ENCODE measurements at places on chromosomes 5 and 9. TPM values are rescaled to one million over a fixed set of nuclear protein-coding genes. Genes with fewer than 3 reads are reported as not detected.

Gene SYK
- total RNA-seq, result 81.8 TPM

Gene GCNT4
- 0.94 TPM for total RNA-seq

GRCh38 chr5:31469886-31470285, 62.0 kb downstream of the DROSHA start:
- DNase-seq, result no peak
- H3K27me3 ChIP-seq, result no peaks in the 10 kb centered on the region

DNA sequence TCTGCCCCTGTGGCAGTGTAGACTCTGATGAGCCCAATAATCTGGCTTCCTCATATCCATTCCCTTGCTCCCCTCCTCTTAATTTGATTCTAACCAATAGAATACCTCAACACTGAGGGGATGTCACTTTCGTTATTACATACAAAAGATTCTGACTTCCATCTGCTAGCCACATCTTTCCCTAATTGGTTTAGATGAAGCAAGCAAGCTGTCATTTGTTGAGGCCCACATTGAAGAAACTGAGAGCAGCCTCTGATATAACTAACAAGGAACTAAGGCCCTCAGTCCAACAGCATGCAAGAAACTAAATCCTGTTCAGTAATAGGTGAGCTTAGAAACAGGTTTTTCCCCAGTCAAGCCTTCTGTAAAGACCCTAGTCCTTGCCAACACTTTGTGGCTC, 5.8 kb downstream of the ADAMTS6 start:
- peaks cover 4% of the 10 kb centered on the region for H3K4me1 ChIP-seq
- H3K36me3 ChIP-seq, result no peaks in the 10 kb centered on the region
- no peaks in the 10 kb centered on the region for H3K27me3 ChIP-seq

GRCh38 chr9:124217836-124218437, 39.8 kb upstream of the NEK6 start:
- no peak overlapping the region for H3K27ac ChIP-seq
- H3K4me1 ChIP-seq, result no peaks in the 10 kb centered on the region
- DNase-seq, result no peak
- H3K27me3 ChIP-seq, result no peaks in the 10 kb centered on the region
- no peaks in the 10 kb centered on the region for H3K36me3 ChIP-seq

GRCh38 chr9:38391278-38392118, 1.0 kb upstream of the ALDH1B1 start:
- H3K36me3 ChIP-seq, result peaks cover 6% of the 10 kb centered on the region
- no peak overlapping the region for H3K4me3 ChIP-seq
- H3K27ac ChIP-seq, result no peak overlapping the region
- H3K27me3 ChIP-seq, result no peaks in the 10 kb centered on the region
- H3K4me1 ChIP-seq, result peaks cover 7% of the 10 kb centered on the region
